ENCODE measurements at places on chromosomes 12 and 14.
A peak's percentile ranks its signal among the peaks of the same experiment; 100 is the strongest.

DNA sequence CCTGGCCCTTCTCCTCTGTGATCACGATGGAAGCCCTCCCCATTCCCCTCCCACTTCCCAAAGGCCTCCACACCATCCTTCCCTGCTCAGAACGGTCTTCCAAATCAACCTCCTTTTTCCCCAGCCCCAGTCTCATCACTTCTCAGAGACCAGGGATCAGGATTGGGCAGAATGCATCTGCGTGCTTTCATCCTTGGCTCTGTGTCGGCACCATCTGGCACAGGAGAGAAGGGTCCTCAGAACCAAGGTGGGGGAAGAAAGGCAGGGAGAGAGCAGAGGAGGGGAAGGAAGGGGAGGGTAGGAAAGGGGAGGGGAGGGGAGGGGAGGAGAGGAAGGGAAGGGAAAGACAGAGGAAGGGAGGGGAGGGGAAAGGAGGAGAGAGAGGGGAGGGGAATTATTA lies 52.4 kb upstream of the FICD start:
- ATAC-seq, result no peak

GRCh38 chr12:113622410-113622809 lies 150.7 kb upstream of the LHX5 start:
- no peak for ATAC-seq

DNA sequence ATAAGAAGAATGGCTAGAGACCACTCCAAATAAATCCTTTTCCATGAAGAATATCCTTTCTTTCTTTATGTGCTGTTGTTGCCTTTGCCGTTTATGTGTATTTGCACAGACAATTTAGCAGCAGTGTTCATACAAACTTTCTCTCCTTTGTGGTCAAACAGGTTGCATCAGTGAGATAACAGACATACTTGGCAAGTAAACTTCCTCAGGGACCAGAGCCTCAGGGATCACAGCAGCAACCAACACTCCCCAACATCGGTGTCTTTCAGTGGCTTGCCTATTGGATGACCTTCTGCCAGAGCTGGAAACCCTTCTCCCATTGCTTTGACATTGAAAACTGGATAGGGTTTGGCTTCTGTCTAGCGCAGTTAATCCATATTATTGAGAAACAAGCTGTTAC lies 252.2 kb downstream of the BTG1 start:
- no peak for ATAC-seq

DNA sequence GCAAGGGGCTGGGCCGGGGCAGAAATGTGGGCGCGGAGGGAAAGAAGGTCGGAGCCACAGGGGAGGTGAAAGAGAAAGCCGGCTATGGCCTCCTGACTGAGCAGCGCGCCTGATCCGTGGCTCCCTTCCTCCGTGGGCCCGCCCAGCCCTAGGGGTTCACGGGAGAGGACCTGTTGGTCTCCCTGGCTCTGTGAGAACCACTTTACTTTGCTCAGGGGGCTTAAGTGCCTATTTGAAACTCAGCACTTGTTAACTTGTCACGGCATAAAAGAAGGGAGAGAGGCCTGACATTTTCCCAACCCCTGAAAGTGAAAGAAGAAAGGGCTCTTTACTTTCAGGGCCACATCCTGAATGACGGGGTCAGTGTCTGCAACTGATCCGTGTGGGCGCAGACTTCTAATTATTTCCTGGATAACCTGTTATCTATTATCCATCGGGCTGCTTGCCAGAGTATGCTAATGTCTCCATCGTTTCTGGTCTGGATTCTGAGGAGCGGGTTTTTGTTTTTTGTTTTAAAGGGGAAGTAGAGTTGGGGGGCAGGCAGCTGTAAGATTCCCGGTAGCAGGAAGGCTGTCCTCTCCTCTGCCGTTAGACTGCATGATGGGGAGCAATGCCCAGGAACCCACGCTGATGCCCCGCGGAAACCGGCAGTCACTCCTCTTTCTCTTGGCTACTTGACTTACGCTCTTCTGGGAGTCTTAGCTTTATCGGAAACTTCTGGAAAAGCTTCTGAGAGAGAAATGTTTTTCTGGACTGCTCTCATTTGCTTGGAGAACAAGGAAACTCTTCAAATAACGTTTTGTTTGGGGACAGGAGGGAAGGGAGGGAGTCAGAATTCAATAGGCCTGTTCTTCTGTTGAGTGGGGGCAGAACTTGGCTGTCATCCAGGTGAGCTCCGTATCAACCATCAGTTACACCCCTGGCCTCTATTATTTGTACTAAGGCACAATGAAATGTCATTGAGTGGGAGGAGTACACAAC lies 127.7 kb upstream of the MAX start:
- ATAC-seq, result peak; percentile 80

- ATAC-seq, result no peak
Measured at GRCh38 chr14:94338023-94338422, 14.9 kb upstream of the SERPINA6 start.

GRCh38 chr14:61128382-61129167 lies 147.5 kb downstream of the SLC38A6 start:
- ATAC-seq, result peak; percentile 27

DNA sequence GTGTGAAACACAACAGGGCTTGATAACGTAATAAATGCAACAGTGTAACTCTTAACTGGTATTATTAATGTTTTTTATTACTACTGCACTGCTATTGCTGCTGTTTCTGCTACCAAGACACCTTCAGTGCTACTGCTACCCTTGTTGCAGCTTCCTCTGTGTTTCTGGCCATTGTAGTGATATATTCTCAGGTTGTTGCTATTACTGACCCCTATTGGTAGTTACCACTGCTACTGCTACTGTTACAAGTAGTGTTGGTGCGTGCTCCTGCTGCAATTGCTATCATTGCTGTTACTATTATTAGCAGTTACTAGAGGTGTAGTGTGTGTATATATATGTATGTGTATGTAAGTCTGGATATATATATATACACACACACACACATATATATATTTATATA lies 87.2 kb upstream of the PTPRB start:
- ATAC-seq, result peak; percentile 56

DNA sequence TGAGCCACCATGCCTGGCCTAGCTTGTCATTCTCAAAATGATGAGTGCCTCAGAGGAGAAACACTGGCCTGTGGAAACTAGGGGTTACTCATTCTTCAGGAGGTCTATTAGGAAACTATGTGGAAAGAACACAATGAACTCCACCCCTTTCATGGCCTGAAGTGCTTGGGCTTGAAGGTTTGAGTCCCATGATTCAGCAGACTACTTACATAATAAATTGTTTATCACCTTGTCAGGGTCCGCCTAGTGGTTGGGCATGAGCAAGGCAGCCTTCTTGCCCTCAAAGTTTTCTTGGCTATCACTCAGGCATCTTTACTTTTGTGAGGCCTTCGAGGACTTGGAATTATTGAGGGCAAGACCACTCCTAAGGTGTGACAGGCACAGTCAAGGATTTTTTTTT lies 251.2 kb downstream of the ACSS3 start:
- ATAC-seq, result peak; percentile 37

- ATAC-seq, result peak; percentile 87
Measured at GRCh38 chr14:21711360-21711961, 37.8 kb upstream of the OR4E1 start.

GRCh38 chr12:66516561-66516960 lies 162.3 kb downstream of the GRIP1 start:
- no peak for ATAC-seq

DNA sequence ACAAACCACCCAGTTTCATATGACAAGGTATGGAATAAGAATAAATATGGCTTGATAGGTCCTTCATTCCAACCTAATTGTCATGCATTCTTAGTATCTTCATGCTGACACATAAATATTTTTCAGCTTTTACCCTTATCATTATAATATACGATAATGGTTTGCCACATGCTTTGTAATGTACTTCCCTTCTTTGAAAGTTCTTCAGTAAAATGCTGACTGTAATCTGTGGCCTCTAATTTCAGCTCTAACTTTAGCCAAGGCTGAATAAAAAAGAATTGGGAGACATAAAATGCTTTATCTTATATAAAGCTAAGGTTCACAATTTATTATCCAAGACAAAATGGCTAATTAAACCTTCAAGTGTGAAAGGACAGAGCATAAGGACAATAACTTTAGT lies 2.6 kb upstream of the MAP4K5 start:
- no peak for ATAC-seq

DNA sequence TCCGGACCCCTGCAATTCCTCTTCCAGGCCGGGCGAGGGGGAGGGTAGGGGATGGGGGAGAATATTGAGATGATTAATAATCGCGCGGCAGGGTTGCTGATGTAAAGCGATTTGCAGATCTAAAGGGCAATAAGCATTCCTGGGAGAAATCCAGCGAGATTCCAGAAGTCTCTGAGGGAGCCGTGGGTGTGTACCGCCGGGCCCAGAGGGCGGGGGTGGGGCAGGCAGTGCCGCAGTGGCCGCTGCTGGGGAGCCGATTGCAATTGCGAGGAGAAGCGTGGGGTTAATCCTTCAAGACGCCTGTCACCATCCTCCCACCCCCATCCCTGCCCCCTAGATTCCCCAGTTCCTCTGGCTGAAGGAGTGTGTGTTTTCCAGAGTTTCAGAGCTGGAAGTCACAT lies 16.4 kb downstream of the FOS start:
- ATAC-seq, result peak; percentile 57

GRCh38 chr12:25800101-25800500 lies 158.4 kb upstream of the RASSF8 start:
- no peak for ATAC-seq

DNA sequence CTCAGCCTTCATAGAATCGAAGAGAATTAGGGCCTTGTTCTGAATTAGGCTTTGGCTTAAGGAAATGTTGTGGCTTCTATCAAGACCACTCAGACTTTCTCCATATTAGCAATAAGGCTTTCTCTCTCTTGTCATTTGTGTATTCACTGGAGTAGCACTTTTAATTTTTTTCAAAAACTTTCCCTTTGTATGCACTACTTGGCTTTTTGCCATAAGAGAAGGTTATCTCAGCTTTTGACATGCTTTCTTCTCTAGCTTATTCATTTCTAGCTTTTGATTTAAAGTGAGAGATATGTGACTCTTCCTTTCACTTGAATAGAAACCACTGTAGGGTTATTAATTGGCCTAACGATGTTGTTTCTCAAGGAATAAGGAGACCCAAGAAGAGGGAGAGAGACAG lies 244.2 kb downstream of the GPHN start:
- ATAC-seq, result no peak

GRCh38 chr14:100774164-100774537 lies 47.5 kb downstream of the DLK1 start:
- no peak for ATAC-seq

GRCh38 chr14:52370406-52370935 lies 56.4 kb downstream of the PTGER2 start:
- ATAC-seq, result no peak

DNA sequence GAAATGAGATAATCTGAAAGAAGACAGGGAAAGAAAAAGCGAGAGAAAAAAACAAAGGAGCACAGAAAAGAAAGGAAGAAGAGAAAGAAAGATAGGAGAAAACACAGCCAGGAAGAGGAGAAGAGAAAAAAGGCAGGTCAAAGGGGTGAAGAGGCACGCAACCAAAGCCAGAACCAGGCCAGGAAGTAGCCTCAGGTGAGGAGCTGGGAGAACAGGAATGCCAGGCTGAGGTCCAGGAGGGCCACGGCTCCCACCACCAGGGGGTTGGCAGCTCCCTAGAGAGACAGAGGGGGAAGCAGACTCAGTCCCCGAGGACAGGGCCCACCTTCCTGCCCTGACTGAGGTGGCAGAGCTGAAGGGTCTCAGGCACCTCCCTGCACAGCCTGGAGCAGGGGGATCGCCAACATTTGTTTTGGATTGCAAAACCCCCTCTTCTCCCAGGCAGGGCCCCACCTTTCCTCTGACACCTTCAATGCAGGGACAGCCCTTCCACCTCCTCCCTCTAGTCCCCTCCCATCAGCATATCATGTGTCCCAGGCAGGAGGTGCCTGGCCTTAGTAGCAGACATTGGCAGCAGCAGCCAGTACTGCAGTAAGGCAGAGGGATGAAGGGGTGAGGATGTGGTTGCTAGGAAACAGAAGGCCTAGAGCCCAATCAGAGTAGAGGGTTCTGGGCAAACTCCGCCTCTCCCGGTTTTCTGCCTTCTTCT lies 2.0 kb upstream of the AP1G2 start:
- peak; percentile 25 for ATAC-seq

DNA sequence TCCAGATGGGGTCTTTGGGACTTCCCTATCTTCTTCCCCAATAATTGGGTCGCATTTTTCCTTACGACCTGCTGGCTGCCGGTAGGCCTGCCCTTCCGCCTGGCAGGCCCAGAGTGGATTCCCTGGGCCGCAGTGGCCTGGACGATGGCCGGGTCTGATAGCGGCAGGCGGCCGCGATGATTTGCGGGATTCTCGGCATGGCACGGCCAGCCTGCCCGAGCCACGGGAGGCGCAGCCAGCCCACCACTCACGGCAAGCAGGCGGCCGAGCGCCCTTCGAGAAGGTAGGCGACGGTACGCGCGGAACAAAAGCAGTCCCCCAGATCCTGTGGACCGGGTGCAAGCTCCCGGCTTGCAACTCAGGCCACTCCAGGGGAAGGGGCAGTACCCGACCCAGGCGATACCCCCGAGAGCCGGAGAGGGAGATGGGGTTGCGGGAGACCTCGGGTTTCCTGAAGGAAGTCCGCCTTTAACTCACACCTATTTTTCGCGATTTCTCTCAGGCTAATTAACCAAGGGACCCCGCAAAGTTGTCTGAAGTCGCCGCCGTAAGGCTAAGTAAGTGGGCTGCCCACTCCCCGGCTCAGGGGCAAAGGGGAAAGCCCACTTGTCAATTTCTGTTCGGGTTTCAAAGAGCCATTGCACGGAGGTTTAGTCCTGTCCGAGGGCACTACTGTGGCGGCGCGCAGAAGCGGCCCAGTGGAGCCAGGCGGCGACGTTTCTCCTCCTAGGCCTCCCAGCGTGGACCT lies 1.4 kb upstream of the GSC start:
- no peak for ATAC-seq

DNA sequence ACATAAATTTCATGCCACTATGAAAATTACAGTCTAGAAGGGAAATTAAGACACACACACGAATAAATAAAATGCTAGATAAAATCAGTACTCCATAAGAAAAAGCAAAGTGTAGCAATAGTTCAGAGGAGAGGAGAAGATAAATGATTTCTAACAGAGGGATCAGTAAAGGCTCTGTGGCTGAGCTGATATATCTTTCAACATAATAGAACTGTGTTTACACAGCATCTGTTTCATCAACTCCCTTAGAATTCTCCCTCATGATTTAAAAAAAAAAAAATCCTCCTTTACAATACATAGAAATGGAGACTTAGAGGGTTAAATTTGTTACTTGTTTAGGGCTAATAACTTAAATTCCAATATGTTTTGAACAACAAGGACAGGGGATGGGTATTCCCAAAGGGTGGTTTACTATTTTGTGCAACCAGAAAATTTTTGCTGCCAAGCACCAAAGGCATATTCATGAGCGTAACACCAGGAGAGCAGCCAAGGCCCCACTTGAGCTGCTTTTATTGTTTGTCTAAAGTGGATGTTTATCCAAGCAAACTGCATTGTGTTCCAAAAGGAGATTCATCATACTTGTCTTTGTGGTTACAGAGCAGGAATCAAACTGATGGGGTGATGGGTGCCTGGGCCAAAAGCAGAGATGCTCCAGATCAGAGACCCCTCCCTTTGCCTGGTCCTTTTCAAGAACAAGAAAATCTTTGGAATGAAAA lies 162.7 kb downstream of the BMP4 start:
- no peak for ATAC-seq
